ENCODE measurements at places on chromosomes 13 and 19.

DNA sequence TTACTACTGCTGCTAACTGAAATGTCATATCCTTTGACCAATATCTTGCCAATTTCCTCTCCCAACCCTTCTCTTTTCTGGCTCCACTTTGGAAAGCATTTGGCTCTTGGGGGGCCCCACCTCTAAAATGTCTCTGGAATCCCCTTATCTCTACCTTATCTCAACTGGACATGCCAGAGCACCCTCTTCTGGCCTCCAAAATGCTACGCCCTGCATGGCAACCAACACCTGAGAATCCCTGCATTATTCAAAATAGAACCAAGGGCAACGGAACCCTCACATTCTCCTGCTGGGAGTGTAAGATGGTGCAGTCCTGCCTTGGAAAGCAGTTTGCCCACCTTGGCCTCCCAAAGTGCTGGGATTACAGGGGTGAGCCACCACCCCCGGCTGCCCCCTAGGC, 35.3 kb downstream of the CERS4 start:
- DNase-seq = no peak

- no peak for DNase-seq
Measured at GRCh38 chr13:64314331-64314730, 2898.7 kb upstream of the PCDH20 start.

GRCh38 chr13:107200491-107200890, 632.6 kb upstream of the ARGLU1 start:
- no peak for DNase-seq

DNA sequence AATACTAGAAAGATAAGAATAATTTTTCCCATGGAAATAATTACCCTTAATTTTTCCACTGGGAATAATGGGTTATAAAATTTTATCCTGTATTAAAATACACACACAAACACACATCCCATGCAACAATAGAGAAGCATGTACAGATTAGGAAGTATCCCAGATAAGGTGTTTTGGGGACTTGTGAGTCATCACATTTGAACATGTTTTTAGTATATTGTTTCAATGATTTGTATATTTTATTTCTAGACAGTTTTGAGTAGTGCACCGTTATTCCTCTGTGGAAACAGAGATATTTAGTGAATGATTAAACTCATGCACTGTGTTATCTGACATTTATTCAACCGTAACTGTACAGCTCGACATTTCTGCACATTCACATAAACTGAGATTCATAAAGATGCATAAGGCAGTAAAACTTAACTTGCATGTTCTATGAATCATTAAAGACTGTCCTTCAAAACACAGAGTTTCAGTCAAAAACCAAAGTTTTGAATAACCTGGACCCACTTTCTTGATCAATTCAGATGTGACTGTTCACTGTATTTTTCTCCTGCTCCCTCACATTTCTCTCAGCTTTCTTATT, 30.1 kb downstream of the KLF12 start:
- no peak for DNase-seq

GRCh38 chr19:3188627-3189596, 3.2 kb downstream of the NCLN start:
- no peak for DNase-seq

Data from GOT3 (cell line).